ENCODE measurements at places on chromosomes 7 and 10.

DNA sequence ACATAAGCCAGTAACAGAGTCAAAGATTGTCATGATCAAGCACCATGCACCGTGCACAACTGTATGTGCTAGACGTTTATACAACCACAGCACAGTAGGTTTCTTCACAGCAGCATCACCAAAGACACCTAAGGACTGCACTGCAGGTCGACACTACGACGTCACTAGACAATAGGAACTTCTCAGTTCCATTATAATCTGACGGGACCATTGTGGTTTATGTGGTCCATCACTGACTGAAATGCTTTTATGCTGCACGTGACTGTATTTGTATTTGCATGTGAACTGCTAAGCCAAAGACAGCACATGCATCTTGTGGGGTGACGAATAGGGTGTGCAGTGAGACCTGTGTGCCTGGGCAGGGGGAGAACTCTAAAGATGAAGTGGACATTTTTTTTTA lies 164.9 kb downstream of the PARD3 start:
- no peak for DNase-seq

DNA sequence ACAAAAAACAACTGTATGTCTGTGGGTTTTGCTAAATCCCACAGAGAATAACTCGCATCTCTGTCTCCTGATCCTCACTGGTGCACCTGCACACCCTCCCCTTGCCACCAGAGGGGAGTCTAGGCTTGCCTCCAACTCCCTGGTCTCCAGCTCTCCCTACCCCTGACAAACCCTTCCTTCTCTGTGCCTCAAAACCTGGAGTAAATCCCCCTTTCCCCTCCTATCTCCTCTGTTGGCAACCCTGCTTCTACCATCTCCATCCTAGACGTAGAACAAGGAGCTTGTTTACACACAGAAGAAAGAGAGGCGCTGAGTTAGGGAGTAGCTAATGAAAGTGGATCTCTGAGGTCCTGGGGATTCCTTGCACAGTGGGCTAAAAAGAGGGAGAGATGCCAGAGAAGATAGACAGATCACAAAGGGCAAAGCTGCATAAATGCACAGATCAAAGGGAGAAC lies 6.0 kb downstream of the MBLAC1 start:
- DNase-seq, result peak; percentile 43

DNA sequence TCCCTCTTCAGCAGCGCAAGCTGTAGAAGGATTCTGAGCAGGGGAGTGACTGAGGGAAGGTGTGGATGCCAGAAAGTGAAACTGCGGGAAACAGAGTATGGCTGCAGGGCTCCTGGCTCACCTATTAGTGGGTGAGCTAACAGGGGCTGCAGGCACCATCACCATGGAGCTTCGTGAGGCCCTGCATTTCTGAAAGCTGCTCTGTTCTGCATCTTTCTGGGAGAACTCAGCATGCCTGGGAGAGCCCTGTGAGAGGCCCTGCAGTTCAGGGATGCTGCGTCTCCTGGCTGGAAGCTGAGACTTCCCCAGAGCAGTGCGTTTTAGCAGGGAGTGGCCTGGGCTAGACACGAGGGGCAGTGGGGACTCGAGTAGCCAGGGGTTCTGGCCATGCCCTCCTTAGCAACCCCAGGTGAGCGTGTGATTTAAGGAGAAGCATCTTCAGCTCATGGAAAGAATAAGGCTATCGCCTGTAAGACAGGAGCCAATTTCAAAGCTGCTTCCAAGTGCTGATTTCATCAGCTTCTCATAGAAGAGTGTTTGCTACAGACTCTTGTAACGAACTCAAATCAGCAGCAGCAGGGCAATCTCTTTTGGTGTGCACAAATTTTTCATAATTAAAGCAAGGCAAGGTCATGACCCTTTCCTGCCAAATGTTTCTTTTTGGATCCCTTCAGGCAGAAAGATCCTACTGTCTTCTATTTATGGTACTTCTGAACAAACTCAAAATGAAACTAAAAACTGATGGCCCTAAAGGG lies 293.6 kb upstream of the ZNF32 start:
- no peak for DNase-seq

- no peak for DNase-seq
Observed at GRCh38 chr10:16832351-16833080, 15.3 kb upstream of the RSU1 start.

DNA sequence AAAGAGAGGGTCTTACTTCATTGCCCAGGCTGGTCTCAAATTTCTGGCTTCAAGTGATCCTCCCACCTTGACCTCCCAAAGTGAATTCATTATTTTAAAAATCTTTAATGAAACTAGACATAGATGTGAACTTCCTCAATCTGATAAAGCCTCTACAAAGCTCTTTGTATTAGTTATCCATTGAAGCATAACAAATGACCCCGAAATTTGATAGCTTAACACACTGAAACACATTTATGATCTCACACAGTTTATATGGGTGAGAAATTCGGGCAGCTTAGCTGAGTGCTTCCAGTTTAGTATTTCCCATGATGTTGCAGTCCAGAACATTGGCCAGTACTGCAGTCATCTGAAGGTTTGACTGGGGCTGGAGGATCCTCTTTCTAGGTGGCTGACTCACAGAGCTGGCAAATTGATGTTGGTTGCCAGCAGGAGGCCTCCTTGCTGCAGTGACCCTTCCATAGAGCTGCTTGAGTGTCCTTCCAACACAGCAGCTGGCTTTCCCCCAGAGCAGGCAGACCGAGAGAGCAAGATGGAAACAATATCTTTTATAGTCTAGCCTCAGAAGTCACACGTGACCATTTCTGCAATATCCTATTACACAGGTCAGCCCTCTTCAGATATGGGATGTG lies 16.6 kb upstream of the WNT8B start:
- DNase-seq, result no peak

DNA sequence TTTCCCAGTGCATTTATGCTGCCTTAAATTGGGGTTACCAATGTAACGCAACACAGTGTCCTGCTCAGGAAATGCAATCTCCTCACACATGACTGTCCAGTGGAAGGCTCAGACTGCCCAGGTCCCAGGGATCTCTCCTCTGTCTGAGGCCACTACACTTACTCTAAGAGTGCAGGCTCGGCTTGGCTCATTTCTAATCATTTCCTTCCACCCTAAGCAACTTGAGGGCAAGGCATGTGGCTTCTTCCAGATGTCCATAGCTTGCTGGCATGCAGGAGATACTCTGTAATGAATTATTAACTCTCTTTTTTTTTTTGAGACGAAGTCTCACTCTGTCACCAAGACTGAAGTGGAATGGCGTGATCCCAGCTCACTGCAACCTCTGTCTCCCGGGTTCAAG lies 23.7 kb downstream of the PLAC9 start:
- DNase-seq, result no peak

DNA sequence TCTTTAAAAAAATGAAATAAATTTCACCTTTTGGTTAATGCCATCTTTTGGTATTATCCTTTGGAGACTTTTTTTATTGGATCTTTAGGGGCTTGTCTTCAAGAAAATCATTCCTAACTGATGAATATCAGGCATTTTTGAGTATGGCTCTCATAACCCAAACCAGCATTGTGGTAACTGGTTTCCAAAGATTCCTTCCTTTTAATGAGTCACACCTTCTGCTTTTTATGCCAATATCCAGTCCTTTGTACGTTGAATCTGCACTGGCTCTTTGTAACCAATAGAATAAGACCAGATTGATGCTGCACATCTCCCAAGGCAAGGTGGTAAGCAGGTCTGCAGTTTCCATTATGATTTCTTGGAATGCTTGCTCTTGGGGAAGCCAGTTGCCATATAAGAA lies 89.1 kb downstream of the GPR158 start:
- DNase-seq, result no peak

DNA sequence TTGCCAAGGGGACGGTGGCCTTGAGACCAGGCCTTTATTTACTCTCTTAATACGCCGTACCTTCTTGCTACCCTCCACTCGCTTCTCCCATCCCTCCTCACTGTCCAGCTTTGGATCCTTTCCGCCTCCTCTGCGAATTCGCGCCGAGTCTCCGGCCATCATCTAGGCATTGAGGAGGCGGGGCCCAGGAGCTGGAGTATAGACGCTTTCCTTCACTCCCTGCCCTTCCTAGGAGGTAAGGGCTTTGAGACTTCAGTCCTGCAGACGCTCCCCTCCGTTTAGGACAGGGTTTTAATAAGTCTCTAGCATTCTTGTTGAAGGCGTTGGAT lies 538 bp downstream of the TFAM start:
- no peak for DNase-seq

GRCh38 chr7:149838992-149839408 lies 825 bp downstream of the ZNF862 start:
- DNase-seq, result no peak

DNA sequence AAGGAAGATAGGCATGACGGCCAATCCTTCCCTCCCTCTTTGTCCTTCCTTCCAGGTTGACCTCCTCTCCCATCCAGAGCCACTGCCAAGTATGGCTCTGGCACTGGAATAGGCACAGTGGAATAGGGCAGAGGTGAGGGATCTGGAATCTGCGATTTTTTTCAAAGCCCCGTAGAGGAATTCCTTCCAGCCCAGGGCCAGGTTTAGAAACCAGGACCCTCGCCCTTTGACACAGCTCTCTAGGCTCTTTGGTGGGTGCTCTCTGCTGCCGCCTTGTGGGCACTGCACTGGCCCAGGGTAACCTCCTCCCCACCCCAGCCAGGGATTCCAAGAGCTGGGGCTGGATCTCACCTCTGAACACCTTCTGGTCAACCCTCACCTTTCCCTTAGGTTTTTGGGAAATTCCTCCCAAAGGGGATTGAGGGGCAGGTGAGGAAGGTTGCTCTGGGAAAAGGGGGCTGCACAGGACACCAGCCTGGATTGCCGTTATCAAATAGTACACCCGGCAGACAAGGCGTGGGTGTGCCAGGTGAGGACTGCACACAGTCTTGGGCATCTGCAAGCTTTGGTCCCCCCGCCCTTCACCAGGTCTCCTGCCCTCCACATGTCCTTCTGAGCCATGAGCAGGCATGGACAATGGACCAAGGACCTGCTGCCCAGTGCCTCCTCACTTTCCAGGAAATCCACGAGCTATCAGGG lies 22.8 kb downstream of the C10orf105 start:
- DNase-seq, result peak; percentile 36

DNA sequence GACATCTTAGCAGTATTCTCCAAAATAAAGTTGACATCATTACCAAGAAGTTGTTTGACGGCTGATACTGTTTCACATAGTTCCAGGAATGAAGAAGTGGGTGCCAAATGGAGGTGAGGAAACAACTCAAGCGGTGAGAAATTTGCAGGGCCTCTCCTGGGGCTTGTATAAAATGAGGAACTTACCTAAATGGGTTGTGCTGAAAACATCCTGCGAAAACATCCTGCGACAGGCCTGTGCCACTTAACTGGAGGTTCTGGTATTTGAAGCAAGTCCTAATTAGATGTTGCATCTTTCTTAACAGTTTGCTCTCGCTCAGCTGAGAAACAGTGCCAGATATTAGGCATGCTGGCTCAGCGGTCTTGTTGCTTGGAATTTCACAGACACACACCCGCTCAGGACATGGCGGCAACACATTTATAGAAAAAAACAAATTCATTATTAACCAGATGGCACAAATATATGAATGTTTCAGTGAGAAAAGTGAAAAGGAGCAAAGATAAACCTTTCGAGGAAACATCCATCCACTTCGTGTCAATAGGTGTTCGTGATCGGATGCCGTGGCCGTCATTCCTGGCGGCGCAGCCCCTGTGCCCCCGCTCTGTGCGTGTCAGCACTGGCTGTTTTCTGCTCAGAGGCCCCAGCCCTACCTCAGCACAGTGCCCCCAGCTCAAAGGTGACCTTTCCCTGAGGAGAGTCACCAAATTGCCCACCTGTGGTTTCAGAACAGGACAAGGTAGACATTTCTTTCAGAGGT lies 48.1 kb downstream of the CDC123 start:
- no peak for DNase-seq

GRCh38 chr7:45032421-45032820 lies 32.4 kb downstream of the CCM2 start:
- no peak for DNase-seq

DNA sequence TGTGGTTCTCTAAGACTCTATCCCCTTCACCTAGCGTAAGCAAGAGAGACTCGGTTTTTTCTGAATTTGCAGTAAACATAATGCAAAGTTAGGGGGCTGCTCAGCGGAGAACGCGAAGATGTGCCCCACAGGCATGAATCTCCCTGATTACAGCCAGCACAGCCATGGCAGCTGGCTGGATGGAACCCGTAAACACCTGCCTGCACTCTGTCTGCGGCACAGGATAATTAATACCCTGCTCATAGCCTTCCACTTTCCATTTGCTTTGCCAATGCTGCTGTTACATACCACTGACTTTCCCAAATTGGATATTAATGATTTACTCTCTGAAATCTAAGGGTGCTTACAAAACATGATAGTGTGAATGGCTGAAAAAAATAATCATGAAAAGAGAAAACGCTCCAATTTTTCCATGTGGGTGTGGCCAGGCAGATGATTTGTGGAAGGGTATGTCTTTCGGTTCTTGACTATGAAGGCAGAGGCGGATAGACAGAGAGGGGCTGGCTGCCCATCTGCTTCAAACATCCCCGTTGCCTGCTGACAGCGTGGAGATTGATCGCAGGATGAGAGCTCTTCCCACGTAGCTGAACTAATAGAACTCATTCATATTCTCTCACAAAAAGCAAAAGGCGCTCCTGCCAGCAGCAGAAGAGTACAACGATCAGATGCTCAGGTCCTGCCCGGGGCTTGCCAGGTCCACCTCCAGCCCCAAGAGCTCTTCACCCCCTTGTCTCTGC lies 193.2 kb upstream of the GHITM start:
- DNase-seq, result no peak

DNA sequence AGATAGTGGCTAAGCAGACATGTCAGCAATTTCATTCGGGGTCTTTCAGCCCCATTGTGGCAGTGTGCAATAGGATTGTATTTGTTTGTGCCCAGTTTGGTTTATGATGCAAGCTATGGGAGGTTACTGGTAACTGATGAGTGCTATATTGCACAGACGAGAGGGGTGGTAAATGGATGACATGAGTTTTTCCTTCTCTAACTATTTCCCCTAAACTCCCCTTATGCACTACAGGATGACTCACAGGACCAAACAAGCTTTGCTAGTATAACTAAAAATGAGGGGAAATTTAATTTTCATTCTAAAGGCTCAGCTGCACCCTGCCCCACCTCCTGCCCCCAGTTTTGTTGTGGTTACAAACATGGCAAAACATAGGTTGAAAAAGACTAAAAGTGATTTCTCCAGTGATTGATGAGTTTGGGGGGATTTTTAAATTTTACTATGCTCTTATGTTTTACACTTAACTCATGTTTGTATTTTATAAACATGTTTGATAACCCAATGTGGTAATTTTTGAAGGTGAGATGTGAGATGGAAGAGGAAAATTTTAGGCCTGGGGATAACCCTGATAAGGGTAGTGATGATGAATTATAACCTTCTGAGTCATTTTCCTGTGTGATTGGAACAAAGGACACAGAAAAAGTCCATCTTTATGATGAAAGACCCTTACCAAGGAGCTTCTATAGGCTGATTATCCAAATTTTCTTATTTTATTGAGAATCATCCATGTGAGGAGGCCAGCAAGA lies 60.8 kb upstream of the NAMPT start:
- DNase-seq, result no peak
